ENCODE measurements at places on chromosomes 2 and 18. TPM values are rescaled to one million over a fixed set of nuclear protein-coding genes. Genes with fewer than 3 reads are reported as not detected.

The UGT1A6 gene
- total RNA-seq: not detected

DNA sequence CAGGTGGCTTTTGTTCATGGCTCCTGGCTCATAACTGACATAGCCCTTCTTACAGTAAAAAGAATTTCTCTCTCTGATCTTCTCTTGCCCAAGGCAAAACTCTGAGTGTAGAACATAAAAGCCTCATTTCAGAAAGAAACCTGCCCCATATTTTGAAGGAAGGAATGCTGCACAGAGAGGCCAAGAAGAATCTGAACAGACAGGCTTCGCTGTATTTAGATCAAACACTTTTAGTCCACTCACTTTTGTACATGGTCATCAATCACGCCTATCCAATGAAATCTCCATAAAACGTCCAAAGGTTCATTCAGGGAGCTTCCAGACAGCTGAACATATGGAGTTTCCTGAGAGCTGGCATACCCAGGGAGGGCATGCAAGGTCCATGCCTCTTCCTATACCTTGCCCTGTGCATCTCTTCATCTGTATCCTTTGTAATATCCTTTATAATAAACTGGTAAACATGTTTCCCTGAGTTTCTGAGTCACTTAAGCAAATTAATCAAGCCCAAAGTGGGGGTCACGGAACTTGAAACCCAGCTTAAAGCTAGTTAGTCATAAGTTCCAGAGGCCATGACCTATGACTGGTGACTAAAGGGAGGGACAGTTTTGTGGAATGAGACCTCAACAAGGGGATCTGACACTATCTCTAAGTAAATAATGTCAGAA is 62.5 kb upstream of the TMEM247 start:
- H3K4me1 ChIP-seq: no peaks in the 10 kb centered on the region
- no peak overlapping the region for H3K4me3 ChIP-seq
- DNase-seq: no peak

DNA sequence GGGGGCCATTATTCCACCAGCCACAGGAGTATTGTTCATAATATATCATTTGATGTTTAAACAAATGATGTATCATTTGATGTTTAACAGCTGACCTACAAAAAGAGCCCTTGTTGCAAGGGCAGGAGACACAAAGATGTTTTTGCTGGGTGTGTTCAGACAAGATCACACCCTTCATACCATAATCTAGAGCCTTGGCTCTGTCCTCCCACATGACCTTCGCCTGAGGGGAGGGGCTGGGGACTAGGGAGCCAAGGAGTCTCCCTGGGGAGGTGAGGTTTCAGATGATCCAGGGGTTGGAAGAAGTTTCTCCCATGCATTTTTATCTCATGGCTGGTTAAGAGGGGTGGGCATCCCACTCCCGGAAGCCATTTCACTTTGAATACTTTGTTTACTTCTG is 33.5 kb downstream of the CDC42EP3 start:
- peaks cover 6% of the 10 kb centered on the region for H3K4me1 ChIP-seq
- no peaks in the 10 kb centered on the region for H3K36me3 ChIP-seq
- DNase-seq: no peak
- H3K4me3 ChIP-seq: no peak overlapping the region
- no peak overlapping the region for H3K27ac ChIP-seq

DNA sequence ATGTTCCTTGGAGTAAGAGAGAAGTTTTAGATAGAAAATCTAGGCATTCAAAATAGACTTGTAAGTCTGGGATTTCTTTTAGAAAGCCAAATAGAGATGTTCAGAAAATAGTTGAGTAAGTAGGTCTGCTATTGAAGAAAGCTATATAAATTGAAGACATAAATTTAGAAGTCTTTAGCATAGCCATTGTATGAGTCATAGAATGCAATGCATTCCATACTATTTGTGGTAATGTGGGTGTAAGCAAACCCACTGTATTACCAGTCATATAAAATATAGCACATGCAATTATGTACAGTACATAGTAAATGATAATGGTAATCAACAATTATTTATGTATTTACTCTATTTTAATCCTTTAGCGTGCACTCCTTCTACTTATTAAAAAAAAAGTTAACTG is 14.1 kb downstream of the MC4R start:
- no peaks in the 10 kb centered on the region for H3K36me3 ChIP-seq
- H3K27me3 ChIP-seq: no peaks in the 10 kb centered on the region
- DNase-seq: no peak
- no peak overlapping the region for H3K4me3 ChIP-seq
- no peaks in the 10 kb centered on the region for H3K4me1 ChIP-seq
- no peak overlapping the region for H3K27ac ChIP-seq

DNA sequence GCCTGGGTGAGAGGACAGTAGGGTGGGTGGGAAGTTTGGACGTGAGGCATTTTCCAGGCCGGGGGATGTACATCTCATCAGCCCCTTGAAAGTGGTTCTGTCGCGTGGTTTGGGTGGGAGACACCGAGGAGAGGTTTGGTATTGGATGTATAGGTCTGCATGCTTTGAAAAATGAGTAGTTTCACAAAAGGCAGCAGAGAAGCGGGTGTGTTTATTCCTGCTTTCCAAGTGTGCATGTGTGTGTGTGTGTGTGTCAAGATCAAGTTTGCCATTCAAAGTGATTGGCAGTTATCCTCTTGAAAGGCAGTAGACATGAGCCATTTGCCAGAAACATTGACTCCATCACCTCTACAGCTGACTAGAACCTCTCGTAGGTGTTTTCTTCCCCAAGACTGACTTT is 423.1 kb upstream of the POU3F3 start:
- H3K27ac ChIP-seq: no peak overlapping the region
- DNase-seq: no peak
- no peaks in the 10 kb centered on the region for H3K4me1 ChIP-seq
- no peaks in the 10 kb centered on the region for H3K36me3 ChIP-seq
